GM04503 (cell line): ENCODE measurements at places on chromosomes 7 and 10.

DNA sequence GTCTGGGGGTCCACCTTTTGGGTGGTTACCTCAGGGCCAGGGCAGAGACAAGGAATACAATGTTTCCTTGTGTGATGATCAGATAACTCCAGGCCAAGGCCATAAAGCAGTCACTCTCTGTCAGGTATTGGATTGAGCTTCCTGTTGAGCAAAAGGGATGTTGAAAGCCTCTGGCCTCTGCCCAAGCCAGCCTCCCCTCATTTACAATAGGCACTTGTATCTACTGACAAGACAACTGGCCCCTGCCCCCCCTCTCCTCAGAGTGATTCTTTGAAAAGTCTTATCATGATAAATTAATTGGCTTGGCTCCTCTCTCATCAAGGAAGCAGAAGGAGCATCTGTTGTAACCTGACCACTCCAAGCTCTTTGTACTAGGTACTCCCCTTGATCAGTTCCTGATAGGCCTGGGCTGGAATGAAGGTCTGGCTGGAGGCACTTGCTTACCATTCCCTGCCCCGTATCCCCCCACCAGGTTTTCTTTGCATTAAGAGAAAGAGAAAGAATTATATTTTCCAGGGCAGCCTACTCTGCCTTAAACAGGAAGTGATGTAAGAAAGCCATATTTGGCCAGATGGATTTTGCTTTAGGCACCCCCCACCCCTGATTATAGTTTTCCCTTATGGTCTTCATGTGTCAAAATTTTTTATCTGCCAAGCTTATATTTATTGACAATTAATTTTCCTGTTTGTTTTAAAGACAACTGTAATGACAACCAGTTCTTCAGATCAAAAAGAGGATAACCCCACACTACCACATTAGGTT lies 42.1 kb upstream of the HPS1 start:
- DNase-seq: no peak

DNA sequence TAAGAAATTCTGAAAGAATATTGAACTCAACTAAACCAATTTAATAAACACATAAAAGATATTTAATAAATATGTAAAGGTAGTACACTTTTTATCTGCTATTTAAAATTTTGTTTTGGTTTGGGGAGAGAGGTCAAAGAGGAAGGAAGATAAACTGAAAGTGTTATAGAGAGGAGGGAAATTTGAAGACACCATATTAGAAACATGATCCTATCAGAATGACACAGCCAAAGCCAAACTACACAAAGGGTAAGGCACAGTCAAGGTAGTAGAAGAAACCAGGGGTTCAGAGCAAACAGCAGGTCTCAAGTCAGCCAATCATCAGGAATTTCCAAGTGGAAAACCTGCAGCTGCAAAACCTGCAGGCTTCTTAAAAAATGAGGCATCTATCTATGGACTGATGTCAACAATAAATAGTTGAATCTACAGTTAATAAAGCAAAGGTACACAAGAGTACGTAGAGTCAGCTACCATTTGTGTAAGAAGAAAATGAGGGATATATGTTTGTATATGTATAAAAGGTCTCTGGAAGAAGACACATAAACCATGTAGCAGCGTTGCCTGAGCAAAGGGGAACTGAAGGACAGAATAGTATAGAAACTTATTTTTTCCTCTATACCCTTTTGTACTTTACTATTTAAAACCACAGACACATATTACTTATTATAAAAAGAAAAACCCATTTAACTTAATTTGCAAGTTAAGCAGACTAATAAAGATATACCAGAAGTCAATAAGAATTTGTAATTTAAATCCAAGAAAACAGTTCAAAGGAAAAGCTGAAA lies 10.0 kb downstream of the ZNF800 start:
- no peak for DNase-seq

DNA sequence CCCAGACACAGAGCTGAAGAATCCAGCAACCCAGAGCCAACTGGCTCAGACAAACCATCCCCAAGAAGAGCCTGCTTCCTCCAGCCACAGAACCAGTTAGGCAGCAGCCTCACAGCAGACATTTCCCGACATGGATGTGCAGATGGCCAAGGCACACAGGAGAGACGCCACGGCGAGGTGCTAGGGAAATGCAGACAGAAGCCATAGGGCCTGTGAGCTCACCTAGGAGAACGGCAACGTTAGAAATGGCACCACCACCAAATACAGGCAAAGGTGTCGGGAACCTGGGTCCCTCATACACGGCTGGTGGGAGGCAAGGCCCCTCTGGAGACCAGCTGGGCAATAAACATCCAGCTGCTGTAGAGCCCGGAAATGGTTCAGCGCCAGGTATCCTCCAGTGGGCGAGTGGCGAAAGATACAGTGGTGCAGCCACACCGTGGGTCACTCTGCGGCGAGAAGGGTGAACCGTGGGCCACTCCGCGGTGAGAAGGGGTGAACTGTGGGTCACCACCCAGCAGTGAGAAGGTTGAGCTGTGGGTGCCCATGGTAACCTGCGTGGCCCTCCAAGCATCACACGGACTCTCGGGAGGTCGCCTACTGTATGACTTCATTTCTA lies 31.2 kb downstream of the JAKMIP3 start:
- DNase-seq: no peak

DNA sequence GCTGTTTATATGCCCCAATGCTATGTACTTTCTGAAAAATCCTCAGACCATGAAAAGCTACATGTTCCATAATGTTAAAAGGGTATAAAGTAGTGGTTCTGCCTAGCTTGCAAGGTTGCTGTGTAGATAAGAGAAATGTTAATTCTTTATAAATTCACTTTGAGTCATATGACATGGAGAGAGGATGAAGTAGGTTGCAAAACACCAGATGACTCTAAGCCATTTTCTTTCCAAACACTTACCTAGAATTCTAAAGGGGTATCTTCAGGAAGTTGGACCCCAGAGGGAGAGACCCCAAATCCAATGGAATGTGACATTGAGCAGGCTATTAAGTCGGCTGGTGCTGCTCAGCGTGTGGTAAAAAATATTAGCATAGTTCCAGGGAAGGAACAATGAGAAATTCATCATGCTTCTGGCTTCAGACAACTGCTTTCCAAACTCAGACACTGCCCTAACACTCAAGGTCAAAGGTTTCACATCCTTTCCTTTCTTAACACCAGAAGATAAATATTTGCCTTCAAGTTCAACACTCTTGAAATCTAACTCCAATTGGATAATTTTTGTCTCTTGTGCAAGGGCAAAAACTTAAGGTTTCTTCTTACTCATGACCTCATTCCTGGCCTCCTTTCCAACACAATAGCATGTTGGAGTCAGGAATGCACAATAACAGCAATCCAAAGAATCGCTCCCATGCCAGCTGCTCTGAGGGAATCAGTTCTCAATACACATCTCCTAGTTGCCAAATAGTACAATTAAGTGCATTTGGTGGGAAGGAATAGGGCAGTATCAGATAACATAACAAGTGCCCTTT lies 100.7 kb upstream of the AFAP1L2 start:
- peak; percentile 72 for DNase-seq

- DNase-seq: no peak
Observed at GRCh38 chr10:26859241-26860101, 1.3 kb downstream of the ABI1 start.
